Stimulated activated CD8-positive, alpha-beta memory T cell treated with anti-CD3 and anti-CD28 coated beads, Interleukin-7, amount 100 ng/mL, for 4 hours (primary cell): ENCODE measurements at places on chromosomes 2 and 18.

- DNase-seq, result no peak
Measured at GRCh38 chr2:34949316-34949715, 1350.2 kb upstream of the FAM98A start.

- DNase-seq, result no peak
Measured at GRCh38 chr2:62284471-62284870, 88.6 kb downstream of the B3GNT2 start.

DNA sequence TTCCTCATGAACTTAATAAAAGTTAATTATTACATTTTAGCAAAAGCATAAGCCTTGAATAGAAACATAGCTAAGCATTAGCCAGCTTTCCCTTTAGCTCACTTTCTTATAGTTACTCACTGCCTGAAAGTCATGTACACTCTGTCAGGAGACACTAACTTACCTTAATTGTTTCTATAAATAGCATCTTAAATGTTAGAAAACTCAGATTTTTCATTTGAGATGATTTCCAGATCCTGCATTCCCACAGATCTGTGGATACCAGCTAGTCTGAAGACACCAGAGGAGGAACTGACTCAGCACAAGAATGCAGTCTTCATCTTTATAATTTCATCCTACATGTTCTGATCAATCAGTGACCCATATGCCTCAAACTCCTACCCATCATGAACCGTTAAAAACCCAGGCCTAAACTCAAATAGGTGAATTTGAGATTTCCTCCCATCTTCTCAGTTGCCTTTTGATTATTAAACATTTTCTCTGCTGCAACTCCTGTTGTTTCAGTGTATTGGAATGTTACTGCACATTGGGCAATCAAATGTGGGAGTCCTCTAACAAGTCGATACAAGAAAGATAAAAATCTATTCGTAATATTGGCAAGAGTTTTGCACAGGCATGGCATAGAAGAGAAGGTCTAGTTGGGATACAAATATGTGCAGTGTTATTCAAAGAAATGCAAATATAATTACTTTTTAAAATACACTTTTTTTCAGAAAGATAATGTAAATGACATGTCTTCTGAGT, 857.4 kb upstream of the CDH2 start:
- DNase-seq, result no peak

- DNase-seq, result no peak
Measured at GRCh38 chr18:13136056-13136903, 82.3 kb upstream of the LDLRAD4 start.

GRCh38 chr2:134257509-134257908, 3.6 kb downstream of the MGAT5 start:
- no peak for DNase-seq

DNA sequence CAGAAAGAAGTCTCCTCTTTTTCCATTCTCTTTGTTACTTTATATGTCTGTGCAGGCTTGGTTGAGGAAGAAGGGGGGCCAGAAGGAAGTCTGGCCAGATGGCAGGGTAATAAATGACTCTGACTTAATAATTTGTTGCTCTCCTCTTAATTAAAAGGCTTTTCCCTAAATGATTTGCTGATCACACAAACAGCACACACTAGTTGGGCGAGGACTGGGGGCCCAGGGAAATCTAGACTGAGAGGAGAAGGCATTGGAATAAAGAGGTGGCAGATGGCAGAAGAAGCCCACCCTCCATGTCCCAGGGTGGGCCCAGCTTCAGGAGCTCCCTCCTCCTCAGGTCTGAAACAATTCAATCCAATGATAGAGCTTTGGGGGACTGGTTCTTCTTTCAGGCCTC, 12.7 kb upstream of the SMARCAL1 start:
- no peak for DNase-seq

- DNase-seq, result no peak
Measured at GRCh38 chr18:80046011-80046410, 11.8 kb downstream of the RBFA start.

DNA sequence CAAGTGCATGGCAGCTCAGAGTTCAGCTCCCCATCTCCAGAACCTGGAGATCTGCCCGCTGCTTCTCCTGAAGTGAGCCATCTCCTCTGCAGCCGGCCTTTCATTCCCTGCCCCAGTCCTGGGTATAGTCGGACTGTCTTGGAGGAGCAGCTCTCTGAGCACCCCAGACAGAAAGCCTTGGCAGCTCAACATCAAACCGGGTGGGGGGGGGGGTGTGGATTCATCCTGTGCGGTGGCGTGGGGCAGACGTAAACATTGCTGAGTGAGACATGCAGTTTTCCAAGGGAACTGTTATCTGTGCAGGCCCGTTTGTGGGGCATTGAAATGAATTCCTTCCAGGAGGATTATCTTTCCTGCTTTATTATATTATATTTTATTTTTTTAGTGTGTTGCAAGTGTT, 125.9 kb upstream of the MYCN start:
- no peak for DNase-seq

DNA sequence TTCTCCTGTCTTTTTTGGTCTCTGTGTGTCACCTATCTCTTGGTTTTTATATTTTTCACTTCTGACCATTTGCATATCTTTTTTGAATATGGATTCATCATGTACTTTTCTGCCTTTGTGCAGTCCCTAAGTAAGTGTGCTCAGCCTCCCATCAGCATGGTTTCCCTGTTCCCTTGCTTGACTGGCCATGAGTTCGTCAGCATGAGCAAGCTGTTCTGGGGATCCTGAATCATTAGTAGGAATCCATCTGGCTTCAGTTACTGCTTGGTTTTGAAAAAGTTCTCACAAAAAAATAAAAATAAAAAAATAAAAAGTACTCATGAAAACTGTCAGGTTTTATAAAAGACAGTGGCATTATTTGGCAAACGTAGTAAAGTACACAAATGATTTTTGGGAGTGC, 144.1 kb downstream of the NCOA1 start:
- DNase-seq, result no peak

DNA sequence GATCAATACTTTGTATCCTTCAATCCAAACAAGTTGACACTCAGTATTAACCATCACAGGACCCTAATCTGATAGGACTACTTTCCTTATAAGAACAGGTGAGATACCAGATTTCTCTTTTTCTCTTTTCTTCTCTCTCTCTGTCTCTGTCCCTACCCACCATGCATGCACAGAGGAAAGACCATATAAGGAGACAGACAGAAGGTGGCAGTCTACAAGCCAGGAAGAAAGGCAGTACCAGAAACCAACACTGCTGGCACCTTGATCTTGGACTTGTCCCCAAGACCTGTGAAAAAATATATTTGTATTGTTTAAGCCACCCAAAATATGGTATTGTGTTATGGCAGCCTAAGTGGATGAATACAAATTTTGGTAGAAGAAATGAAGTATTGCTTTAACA, 156.2 kb upstream of the KCNH7 start:
- DNase-seq, result no peak

DNA sequence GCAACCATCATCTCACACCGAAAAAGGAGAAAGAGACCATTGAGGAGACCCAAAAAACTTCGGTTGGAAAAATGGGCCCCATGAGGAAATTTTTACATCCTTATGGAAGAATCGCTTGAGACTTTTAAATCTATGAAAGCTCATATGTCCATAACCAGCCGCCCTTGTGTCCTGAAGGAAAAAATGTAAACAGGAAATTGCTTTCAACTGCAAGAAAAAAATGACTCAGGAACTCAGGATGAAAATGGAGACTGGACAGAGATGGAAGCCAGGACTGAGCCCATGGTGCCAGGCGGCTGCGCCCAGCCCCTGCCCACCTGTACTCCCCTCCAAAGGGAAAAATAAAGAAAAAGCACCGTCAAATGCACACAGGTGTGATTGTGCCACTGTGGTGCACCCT, 81.5 kb upstream of the SLC66A3 start:
- DNase-seq, result no peak

- no peak for DNase-seq
Measured at GRCh38 chr18:76364282-76365259, 130.5 kb downstream of the ZNF516 start.

DNA sequence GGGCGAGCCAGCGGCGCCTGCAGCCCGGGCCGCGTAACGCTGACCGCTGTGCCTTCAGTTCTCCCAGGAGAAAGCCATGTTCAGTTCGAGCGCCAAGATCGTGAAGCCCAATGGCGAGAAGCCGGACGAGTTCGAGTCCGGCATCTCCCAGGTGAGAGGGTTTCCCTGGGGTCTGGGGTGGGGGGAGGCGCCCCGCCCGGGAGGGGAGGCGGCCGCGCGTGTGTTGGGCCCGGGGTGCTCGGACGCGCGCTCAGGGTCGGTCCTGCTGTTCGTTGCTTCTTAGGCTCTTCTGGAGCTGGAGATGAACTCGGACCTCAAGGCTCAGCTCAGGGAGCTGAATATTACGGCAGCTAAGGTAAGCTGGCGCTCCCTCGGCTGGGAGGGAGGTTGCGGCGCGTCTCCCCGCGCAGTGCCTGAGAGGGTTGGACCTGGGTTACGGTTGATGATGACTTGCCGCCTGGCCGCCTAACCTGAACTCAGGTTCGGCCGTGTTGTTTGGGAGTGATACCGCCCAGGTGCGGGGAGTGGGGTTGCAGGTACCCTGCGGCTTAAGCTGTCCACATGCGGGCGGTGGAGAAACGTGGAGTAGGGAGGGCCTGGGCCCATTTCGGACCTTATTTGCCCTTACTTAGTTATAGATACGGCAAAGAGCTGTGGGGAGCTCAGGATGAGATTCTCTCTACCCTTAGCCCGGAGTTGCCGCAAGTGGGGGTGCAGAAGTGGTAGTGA, 638 bp downstream of the RPS7 start:
- DNase-seq, result peak; percentile 15

DNA sequence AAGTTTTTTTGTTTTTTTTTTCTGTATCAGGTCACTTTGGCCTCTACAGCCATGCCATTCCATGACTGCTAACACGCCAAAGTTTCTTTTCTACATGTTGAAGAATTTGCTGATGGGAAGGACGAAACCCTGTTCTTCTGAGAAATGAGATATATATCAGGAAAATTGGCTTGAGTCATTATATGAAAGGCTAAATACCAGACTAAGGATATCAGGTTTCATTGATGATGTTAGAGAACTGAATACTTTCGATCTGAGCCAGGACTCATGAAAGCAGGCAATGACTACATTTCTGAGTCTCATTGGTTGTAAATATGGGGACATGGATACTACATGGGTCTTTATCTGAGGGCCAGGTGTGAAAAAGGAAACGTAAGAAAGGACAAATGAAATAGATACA, 181.4 kb downstream of the OSR1 start:
- DNase-seq, result no peak

DNA sequence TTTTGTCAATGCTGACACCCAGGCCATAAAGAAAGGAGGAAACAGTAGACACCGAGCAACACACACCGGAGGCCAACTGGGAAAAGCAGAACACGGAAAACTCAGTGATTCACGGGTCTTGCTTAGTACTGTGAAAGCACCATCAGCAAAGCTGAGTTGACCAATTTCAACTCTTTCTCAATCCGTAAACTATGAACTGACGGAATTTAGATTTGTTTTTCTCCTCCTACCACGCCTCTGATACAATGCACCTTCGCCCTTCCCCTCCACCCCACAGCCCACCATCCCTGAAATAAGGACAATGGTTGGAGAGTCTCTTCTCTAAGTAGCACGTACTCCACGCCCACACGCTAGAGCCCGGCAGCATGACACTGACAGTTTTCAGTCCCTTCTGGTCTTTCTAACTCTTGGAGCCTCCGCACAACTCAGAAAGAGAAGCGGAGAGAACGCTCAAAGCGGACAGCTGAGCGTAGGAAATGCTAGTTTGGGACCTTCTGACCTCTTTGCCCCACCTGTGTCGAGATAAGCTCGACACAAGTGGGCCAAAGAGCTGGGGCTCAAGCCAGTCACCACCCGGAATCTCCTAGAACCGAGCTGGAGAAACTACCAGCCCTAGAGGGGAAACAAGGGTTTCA, 669 bp downstream of the LNPK start:
- DNase-seq, result peak; percentile 29

- DNase-seq, result no peak
Measured at GRCh38 chr2:112876971-112877361, 34.0 kb upstream of the IL37 start.

DNA sequence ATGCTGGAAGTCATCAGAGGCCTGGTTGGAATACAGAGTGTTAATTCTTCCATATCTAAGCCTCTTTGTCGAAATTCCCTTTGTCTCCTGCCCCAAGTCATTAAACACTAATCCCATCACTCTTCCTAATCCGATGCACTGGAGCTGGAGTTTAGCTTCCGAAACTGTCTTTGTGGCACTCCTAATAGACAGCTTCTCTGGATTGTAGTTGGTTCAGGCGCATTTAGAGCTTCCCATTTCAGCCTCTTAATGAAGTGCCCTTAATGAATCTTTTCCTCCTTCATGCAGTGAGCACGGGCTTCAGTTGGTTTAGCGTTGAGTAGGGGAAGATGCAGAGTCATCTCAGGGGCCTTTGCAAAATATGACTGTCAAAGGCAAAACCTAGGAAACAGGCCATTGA, 72.2 kb upstream of the MEIS1 start:
- DNase-seq, result no peak

DNA sequence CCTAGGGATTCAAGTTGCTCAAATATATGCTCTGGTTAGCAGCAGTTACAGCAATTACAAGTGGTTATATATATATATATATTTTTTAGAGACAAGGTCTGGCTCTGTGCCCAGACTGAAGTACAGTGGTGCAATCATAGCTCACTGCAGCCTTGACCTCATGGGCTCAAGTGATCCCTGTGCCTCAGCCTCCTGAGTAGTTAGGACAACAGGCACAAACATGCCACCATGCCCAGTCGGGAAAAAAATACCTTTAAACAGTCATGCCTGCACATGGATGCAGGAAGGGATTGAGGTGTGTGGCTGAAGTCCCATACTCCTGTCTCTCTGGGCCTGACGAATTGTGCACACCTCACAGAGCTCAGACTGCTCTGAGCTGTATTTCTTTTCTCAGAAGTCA, 19.6 kb upstream of the DNAH7 start:
- no peak for DNase-seq

DNA sequence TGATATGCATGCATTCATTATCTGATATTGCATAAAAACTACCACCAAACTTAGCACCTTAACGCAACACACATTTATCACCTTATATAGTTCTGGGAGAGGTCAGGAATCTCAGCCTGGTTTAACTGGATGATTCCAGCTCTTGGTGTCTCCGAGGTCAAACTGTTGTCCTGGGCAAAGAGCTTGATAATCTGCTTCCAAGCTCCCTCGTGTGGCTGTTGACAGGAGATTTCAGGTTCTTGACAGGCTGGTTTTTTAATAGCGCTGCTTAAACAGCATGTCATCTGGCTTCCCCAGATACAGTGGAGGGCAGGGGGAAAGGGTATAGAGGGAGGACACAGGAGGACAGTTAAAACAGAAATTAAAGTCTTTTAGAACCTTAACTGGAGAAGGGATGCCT, 785.0 kb downstream of the CNTNAP5 start:
- no peak for DNase-seq

- no peak for DNase-seq
Measured at GRCh38 chr2:119425620-119426395, 5.8 kb upstream of the TMEM37 start.

DNA sequence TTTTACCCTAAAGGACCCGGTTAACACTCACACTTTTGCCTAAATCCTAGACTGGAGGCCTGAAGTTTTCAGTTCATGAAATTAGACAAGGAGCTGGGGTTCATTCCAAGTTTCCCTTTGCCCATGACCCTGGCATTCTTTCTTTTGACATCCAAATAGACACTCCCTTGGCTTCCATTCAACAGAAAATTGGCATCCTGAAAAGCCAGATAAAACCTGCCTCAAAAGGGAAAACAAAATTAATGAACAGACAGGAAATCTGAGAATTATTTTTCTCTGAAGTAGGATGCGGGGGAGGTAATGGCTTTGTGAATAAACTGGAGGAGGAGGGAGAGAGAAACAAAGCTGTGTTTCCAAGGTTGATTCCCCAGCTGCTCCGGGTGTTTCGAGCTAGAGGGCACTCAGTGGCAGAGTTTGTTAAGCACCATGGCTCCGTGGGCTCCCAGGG, 41.0 kb downstream of the SPP2 start:
- no peak for DNase-seq

GRCh38 chr2:216555274-216555673, 56.6 kb downstream of the RPL37A start:
- DNase-seq, result no peak
